Fibroblast of the conjunctiva (primary cell): ENCODE measurements at places on chromosomes 13 and 19.

GRCh38 chr13:98026457-98026857 is 73.0 kb downstream of the IPO5 start:
- DNase-seq = no peak

DNA sequence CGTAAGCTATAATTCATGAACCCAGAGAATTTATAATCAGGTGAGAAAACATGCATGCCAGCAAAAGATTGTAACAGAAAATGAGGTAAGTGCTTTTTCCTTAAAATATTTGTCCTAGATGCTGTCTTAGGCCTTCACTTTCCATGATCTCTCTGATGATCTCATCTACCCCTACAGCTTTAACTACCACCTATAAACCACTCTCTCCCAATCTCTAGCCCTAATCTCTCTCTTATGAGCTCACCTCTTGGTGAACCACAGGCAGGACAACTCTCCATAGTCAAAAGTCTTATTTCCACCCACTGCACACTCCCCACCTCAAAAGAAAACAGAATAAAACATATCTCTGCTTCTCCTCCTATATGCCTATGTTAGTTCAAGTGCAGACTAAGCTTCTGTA is 137.1 kb downstream of the SLC7A1 start:
- no peak for DNase-seq

- DNase-seq = no peak
These were observed 773.8 kb downstream of the GPC5 start for GRCh38 chr13:92172191-92172590.

GRCh38 chr13:108855737-108856387 is 226.5 kb downstream of the MYO16 start:
- no peak for DNase-seq

- no peak for DNase-seq
These were observed at the start of gene KHSRP for GRCh38 chr19:6424195-6424938. Gene KHSRP (minus strand): TSS chr19:6424811. CDS start chr19:6424701, 110 bp downstream.

DNA sequence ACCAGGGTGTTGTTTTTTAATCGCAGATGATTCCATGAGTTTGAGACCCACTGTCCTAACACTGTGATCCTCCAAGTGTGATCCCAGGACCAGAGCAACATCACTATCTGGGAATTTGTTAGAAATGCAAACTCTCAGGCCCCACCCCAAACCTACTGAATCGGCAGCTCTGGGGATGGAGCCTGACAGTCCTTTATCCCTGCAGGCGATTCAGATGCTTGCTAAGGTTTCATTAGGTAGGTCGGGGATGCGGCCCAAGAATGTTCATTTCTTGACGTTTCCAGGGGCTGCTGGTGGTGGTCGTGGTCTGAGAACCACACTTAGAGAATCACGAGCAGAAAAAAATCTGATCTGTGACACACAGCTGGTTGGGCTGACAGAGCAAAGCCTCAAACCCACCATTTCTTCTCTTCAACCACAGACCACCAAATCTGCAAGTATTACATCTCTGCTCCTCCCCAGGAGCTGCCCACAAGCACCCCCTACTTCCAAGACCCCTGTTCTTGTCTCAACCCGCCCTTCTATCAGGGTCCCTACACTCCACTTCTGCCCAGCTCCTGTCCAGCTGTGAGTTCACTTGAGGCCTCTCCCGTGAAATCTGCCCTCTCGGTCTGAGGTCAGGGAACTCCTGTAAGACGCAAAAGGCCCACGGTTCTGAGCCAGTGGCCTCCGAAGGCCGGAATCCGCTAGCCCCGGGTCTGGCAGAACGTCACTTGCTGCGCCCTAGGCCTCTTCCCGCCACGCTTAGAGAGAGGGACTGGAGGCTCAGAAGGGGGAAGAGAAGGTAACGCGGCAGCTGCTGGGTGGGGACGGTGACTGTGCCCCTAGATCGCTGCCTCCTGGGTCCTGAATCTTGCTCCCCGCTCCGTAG is 1.1 kb upstream of the FARP1 start:
- no peak for DNase-seq

- no peak for DNase-seq
These were observed 11.8 kb downstream of the STAP2 start for GRCh38 chr19:4326837-4327251.

DNA sequence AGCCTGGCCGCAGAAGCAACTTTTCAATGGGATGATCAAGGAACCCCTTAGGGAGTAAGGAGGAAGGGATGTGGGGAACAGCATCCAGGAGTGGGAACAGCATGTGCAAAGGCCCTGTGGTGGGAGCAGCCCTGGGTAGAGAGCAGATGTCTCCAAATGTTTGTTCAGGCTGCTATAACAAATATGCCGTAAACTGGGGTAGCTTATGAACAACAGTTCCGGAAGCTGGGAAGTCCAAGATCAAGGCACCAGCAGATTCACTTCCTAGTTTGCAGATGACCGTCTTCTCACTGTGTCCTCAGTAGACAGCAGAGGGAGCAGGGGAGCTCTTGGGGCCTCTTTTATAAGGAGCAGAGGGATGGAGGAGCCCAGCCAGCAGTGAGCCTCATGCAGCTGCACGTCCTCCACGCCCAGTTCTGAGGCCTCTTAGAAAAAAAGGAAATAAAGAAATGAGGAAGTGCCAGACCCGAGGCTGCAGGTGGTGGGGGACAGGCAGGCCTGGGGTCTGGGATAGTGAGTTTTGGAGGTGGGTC is 4.2 kb upstream of the LRRC25 start:
- no peak for DNase-seq

- DNase-seq = no peak
These were observed 8.7 kb upstream of the ADAT3 start for GRCh38 chr19:1896508-1896907.

DNA sequence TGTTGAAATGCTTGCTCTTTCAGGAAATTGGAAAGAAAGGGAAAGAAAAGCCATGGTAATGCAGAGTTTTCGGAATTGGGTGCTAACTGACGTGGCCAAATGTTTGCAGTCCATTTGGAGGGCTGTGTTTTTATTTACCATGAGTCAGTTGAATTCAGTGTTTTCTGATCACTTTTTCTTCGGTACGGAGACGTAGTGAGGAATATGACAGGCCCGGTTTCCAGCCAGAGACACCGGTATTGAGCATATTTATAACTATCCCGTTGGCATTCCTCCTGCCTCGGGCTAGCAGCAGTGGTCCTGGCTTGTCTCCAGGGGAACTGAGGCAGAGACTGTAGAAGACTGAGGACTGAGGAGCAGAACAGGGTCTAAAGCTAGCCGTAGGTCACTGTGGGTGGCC is 1.0 kb downstream of the CDC16 start:
- DNase-seq = no peak

DNA sequence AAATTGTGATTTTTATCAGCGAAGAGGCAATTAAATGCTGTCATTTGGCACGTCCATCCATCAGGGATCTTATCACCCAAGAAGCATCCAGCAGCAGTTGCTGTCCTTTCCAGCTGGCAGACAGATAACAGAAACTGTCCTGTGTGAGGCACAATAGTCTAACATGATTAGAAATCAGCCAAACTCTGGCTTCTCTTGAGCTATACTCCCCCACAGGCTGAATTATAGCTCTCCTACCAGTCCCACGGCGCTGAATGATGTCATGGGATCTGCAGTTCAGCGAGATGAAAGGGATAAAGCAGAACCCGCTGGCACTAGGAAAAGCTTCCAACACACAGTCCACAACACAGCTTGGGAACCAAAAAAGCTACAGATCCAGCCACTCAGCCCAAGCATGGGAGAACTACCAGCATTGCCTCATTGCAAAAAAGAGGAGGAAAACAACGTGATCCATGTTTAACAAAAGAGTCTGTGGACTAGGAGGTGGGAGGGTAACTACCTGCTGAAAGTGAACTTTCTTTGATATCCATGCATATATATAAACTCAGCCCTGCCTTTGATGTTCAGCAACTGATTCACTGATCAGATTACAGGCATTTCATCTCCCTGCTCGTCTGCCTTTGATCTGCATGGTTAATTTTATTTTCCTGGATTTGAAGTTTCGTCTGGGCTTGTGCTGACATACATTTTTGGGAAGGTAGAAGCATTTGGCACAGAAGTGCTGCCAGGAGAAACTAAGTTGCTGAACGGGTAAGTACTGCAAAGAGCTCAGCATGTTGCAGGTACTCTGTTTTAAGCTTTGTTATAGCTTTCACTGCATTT is at the start of gene TNFRSF19:
Gene TNFRSF19 (plus strand): TSS at position 314 of the 822 bp plus-strand sequence. CDS start 19,772 bp downstream, outside the sequence.
- DNase-seq = no peak

- DNase-seq = no peak
These were observed 677 bp upstream of the LRCH1 start for GRCh38 chr13:46552303-46552682.

DNA sequence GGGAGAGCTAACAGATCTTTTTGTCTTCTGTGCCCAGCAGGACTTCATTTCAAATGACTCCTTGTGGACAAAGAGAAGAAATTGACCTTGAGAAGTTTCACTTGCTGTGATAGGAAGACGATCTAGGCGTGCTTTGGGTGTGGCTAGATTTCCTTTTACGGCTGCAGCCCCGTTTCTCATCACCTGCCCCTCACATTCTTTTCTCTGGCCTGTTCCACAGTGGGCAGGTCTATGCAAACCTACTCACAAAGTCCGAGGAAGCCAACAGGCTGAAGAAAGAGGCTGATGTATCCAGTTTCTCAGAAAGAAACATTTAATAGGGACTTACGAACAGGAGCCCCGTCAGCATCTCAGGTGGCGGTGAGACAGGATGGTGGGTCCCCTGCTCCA is 231.8 kb downstream of the FGF9 start:
- no peak for DNase-seq

DNA sequence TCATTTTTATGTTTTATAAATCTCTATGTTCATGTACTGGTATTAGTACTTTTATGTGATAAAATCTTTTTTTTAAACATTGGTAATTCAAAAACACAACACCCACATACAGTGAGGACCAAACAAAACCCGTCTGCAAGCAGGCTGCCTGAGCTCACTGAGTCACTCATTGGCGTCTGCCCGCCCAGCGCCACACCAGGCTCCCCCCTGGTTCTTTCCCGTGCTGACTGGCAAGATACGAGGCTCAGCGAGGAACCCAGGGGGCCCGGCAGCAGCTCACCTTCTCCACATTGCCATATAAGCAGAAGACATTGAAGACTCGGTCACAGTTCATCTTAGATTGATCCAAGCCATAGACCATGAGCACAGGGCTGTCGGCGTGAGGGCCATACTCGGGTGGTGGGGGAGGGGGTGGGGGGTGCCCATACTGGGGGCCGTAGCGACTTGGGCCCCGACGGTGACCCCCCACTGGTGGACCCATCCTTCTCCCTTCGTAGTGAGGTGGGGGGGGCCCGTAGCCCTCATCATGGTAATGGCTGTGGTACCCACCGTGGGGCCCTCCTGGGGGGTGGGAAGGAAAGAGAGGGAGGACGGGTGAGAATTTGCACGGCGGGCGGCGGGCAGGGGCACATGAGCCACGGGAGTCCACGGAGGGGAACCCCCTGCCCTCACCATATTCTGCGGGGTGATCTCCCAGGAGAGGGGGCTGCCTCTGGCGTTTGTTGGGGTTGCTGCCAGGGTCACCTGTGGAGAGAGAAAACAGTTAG is 8.4 kb upstream of the ECH1 start:
- no peak for DNase-seq

GRCh38 chr19:42255766-42256745 is 1.1 kb upstream of the ERF start:
- no peak for DNase-seq

DNA sequence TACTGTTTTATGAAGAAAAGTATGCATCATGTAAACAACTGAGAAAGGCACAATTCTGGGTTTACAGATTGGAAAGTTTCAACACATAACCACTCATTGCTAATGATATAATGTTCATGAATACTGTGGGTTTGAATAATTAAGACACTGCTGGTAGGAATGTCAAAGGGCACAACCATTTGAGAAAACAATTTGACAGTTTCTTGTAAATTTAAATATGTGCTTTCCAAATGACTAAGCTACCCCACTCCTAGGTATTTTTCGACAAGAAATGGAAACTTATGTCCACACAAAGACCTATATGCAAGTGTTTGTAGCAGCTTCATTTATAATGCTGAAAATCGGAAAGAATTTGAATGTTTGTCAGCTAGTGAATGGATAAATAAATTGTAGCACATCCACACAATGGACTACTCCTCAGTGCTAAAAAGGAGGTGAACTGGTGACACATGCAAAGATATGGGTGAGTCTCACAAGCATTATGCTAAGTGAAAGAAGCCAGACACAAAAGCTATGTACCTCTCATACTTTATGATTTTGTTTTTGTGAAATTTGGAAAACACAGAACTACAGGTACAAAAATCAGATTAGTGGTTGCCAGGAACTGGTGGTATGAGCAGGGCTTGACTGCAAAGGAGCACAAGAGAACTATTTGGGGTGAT is 44.8 kb upstream of the FLT1 start:
- DNase-seq = no peak

DNA sequence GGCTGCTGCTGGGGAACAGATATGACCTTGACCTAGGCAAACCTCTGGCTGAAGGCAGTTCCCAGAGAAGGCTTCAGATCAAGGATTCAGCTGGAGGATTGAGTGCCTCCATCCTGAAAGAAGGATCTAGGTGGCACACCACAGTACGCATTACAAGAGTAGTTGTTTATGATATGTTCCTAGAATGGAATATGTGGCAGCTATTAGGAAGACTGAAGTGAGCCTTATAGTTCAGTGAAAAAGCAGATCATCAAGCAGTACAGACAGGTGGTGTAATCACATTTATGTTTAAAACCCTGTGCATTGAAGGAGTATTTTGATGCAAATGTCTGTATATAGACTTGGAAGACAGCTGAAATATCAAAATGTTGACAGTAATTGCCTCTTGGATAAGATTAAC is 116.0 kb downstream of the ZAR1L start:
- no peak for DNase-seq

DNA sequence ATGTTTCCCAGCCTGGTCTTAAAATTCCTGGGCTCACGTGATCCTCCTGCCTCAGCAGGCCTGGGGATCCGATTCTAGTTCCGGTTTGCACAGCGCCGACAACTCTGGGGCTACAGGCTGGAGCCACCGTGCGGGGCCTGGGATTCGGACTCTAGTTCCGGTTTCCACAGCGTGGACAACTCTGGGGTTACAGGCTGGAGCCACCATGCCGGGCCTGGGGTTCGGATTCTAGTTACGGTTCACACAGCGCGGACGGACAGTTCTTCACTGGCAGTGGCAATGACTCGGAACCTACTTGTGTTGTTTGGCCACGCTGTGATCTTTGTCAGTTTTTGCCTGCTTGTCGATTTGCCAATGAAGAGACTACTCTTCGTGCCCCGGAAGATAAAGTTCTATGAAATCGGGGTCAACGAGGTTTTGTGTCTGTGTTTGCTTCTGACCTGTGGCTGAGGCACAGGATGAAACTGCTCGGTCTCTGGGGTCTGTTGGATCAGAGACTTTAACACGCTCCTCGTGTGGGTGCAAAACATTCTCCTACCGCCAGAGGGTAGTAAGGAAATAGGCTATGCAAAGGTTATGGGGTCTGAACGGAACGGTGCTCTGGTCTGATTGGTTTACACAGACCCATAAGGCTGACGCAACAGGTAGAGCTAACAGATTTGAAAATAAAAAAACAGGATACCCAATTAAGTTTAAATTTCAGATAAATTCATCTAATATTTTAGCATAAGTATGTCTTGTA is 12.1 kb upstream of the ZSCAN1 start:
- peak; percentile 24 for DNase-seq
